NCI-H446 treated with DMSO at 0.1 percent for 48 hours (cell line): ENCODE measurements at places on chromosomes 2 and 18.

DNA sequence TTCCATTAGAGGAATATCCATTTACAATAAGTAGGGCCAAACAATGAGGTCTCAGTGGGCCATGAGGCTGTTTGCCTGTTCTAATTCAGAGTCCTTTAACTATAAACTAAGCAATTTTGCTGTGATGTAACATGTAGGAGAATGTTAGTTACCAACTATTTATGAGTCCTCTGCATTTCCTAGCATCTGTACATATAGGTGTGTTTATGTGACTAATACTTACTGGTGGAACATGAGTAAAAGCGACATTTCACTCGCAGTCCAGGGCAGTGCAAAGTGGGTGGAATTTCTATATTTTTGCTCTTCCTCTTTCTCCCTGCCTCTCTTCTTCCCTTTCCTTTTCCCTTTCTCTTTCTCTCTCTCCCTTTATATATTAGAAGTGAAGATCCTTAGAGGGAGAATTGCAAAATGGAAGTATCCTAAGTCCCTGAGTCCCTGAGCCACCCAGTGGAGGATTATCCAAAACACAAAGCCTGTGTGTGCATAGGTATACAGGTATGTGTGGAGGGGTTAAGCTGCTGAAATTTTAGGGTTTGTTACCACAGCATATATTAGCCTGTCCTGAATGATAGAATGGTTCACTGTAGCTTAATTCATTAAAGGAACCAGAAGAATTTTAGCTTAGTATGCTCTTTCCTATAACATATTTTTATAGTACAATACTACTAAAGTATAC, 487.0 kb upstream of the FANCL start:
- no peak for DNase-seq

DNA sequence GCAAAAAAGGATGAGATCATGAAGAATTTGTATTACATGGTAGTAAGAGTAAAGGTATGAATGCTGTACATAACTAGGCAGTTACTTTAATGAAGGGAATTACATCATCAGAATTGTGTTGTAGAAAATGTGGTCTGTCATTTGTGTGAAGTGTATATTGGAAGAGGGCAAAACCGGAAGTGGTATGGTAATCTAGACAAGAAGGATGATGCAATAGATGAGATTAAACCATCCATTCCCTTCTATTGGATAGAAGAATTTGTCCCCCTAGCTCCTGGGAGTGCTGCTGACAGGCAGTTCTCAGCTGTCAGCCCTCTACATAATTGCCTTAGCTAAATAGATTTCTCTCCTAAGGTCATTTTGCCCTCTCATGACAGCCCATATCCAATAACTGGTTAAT, 55.9 kb upstream of the BARD1 start:
- no peak for DNase-seq

- DNase-seq = no peak
These were observed 22.9 kb upstream of the DARS1 start for GRCh38 chr2:136008205-136008865.

DNA sequence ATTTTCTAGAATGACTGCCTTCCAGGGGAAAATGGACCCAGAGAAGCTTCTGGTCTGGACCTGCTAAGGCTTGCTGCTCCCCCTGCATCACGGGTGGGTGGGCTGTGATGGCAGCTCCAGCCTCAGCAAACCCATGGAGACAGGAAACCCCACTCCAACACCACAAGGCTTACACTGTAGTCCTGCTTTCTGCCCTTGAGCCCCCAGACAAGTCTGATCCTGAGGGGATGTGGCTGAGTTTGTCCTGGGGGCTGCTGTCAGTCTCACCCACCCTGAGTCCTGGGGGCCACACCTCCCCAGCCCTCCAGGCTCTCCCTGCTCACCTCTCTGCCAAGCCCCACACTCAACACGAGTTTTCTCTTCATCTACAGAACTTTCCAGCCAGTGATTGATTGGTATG, 279.4 kb downstream of the EIPR1 start:
- DNase-seq = no peak

DNA sequence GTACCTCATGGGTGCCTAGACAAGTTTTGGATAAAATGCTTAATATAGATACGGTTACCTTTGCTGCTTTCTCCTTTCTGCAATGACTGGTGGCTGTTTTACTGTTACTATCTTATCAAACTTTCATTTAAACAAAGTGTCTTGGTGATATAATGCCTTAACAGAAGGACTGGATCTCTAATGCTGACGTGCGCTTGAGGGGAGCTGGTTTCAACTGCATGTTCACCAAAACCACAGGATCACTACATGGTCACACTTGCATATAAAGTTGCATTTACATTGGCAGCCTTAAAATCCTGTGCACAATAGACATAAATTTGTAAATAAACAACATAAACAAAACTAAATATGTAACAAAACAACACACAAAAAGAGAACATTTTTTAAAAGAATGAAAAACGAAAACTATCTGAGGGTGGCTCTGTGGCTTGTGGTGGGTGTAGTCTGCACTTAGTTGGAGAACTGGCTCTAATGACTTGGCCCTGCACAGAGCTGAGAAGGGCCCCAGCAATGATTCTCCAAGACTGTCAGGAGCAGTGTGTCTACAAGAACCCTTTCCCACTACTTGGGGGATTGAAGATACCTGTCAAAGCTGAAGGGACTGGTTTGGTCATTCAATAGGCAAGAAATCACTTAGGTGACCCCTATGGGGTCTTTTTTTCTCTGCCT, 135.5 kb downstream of the UXS1 start:
- DNase-seq = no peak

DNA sequence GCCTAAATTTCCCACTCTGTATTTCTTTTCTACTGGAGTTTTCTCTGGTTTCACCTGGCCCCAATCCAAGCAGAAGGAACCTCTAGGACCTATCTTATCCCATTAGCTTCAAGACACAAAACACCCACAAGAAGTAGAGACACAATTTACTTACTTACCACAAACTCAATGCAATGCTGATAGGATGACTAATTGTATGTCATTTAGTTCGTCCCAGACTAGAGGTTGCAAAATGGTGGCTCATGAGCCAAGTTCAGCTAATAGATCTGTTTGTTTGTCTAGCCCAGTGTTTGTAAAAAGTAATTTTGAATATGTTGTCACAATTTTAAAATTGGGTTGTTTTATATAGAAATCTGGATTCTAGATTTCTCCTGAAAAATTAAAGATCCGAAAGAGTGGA, 34.7 kb upstream of the ZSWIM2 start:
- DNase-seq = no peak

- no peak for DNase-seq
These were observed 441.7 kb downstream of the RNF144A start for GRCh38 chr2:7358865-7359447.

DNA sequence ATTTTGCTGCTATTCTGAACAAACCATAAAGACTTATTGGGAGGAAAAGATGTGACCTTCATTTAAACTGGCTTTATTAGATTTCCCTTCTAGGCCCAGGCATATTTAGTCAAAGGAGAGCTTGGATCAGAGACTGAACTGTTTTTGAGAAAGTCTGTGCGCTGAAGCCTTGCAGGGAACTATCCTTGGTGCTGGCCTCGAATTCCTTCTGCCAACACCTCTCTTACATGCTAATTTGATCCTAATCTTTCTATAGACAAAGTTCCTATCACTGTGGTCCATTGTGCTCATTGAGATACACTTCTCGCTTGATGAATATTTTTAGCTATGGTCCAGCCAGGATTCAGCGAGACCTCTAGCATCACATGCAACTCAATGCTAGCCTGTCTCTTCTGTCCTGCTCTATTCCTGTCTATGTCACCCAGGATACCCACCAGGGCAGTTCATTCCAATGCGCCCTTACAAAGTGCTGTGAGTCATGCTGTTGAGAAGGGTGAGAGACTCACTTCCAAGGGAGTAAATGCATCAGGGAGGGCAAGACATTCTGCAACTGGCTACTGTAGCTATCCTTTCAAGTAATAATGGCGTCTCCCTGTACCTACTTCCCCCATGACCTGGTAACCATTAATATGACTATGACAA, 356.7 kb upstream of the LYPD1 start:
- no peak for DNase-seq

- DNase-seq = no peak
These were observed 175.8 kb downstream of the AGPS start for GRCh38 chr2:177568390-177568789.

- no peak for DNase-seq
These were observed 86.7 kb downstream of the FTCDNL1 start for GRCh38 chr2:199764273-199764800.

DNA sequence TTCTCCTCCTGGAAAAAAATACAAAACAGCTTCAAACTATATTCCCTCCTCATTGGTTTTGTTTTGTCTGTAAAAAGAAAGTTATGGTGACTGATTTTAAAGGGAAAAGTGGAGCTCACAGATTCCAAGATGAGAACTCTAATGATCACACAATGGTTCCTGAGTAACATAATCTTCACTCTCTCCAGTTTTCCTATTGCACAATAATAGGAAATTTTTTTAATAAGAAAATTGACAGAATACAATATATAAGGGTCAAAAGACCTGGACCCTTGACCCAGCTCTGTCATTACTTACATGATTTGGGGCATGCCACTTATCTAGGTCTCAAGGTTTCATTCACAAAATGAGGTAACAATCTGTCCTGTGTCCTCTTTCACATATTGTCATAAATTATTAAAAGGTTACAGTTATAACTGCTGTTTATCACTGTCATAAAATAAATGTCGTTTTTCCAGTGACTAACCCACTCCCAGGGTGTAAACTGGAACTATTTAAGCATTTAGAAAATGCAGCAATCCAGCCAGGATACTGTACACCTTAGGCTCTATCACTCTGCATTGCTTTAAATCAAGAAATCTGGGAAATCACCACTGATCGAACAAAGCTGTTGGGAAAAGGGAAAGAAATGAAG, 4.1 kb downstream of the MGAT4A start:
- DNase-seq = no peak
